Thoracic aorta (tissue), 2 donors: ENCODE measurements at places on chromosomes 5 and 9. TPM values are rescaled to one million over a fixed set of nuclear protein-coding genes. Genes with fewer than 3 reads are reported as not detected.
A peak's percentile ranks its signal among the peaks of the same experiment; 100 is the strongest.

Gene MCC
- total RNA-seq, result 27.2 TPM

DNA sequence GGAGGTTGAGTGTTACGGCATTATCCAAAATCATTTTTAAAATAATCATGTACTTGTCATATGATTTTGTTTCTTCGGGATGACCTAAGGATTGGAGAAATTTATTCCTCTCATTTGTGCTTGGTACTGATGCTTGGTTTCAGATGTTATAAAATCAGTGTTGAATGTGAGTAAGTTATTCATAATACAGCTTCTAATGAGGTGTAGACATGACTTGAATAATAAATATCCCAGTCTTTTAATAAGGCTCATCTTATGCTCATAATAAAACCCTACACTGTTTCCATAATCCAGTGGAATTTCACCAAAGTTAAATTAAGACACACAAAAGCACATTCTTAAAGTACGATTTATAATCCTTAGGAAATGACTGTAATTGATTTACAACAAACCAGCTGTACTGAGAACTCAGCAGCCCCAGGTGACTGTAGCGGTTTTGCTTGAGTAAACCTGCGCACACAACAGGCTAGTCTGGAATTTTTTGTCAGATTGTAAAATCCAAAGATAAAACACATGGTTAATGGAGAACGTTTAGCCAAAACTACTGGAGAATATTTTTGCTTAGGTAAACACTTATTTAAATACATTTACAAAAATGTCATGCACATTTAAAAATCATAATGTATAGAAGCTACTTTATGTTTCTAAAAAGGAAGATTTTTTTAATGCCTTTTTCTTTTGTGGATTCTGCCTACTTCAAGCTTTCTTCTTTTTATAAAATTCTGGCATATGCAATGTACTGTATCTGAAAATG is 609.8 kb upstream of the GRAMD2B start:
- H3K4me3 ChIP-seq, result no peak overlapping the region
- H3K27ac ChIP-seq, result no peak overlapping the region
- H3K27me3 ChIP-seq, result no peaks in the 10 kb centered on the region

GRCh38 chr9:132669319-132669697 is 475 bp downstream of the DDX31 start:
- H3K36me3 ChIP-seq, result no peaks in the 10 kb centered on the region
- peak overlapping the region; percentile 94 for H3K4me3 ChIP-seq
- no peaks in the 10 kb centered on the region for H3K27me3 ChIP-seq
- peak overlapping the region; percentile 95 for H3K27ac ChIP-seq
- DNase-seq, result no peak
- H3K4me1 ChIP-seq, result peaks cover 34% of the 10 kb centered on the region

GRCh38 chr9:90555351-90556057 is 87.1 kb downstream of the DIRAS2 start:
- H3K27ac ChIP-seq, result no peak overlapping the region
- no peak overlapping the region for H3K4me3 ChIP-seq
- H3K4me1 ChIP-seq, result no peaks in the 10 kb centered on the region
- no peaks in the 10 kb centered on the region for H3K27me3 ChIP-seq
- DNase-seq, result no peak
- H3K36me3 ChIP-seq, result no peaks in the 10 kb centered on the region
